ENCODE measurements at places on chromosomes 2 and 18.

DNA sequence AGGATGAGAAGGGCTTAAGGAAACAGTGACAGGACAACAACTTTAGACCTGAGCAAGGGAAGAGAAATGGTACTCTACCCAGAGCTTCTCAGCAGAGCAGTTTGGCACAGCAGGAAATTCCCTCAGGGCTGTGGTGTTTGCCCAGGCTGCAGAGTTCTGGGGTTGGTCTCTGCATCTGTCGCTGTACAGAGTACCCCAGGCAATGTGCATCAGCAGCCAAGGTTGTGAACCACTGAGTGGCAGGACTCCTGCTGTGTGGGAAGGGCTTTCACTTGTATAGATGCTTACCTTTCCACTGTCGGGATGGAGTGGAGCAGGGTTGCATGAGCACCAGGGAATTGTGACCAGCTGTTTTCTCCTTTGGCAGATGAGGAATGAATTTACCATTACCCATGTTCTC is 21.2 kb downstream of the STAMBP start:
- no peak for DNase-seq

- DNase-seq: no peak
These were observed 15.9 kb downstream of the GLI2 start for GRCh38 chr2:120751553-120751952.

- no peak for DNase-seq
These were observed 86.2 kb upstream of the GLS start for GRCh38 chr2:190794377-190794776.

GRCh38 chr2:63590626-63591408 is 2.1 kb downstream of the MDH1 start:
- no peak for DNase-seq

DNA sequence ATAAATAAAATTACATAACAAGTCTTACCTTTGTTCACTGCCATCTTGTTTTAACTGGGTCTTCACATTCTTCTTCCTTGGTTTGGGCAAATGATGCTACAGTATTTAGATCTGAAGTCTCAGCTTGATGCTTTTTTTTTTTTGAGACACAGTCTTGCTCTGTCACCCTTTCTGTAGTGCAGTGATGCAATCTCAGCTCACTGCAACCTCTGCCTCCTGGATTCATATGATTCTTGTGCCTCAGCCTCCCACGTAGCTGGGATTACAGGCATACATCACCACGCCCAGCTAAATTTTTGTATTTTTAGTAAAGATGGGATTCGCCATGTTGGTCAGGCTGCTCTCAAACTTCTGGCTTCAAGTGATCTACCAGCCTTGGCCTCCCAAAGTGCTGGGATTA is 53.2 kb upstream of the MAT2A start:
- no peak for DNase-seq

DNA sequence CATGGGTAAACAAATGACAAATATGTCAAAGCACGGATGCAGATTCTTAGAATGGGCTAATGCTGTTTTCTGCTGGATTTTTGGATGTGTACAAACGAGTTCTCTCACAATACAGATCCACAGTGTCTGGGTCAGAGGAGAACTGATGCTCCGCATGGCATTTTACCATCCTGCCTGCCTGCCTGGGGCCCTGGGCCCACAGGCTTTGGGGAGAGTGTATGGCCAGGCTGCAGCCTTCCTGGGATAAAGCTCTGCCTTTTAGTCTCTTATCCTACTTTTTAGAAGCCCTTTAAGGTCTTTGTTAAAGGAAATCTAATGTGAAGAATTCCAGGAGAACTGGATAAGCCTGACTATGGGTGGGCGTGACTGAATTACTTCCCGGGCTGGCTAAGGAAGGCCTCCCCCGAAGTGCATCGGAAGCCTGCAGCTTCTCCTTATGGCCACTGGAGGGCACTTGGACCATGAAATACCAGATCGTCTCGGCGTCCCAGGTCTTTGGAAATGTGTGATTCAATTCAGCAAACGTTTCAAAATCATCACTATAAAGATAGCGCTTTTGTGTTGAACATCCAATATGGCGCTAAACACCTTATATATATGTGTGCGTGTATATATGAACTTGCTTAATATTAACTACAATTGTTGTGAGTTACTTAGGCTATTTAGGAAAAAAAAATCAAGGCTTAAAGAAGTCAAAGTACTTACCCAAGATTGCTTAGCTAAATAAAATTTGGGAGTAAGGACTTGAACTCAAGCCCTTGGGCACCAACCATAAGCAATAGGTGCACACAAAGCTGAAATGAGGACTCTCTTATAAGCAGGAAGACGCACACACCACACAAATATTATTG is 15.2 kb upstream of the DNPEP start:
- peak; percentile 58 for DNase-seq

GRCh38 chr18:32576296-32576916 is 105.7 kb upstream of the GAREM1 start:
- no peak for DNase-seq

DNA sequence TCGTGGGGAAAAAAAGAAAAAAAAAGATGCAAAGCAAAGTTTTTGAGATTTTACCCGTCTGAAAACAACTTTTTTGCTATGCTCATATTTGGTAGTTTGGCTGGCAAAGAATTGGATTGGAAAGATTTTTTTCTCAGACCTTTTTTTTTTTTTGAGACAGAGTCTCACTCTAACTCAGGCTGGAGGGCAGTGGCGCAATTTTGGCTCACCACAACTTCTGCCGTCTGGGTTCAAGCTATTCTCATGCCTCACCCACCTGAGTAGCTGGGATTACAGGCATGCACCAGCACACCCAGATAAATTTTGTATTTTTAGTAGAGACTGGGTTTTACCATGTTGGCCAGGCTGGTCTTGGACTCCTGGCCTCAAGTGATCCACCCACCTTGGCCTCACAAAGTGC is 56.3 kb upstream of the TANC1 start:
- DNase-seq: no peak

DNA sequence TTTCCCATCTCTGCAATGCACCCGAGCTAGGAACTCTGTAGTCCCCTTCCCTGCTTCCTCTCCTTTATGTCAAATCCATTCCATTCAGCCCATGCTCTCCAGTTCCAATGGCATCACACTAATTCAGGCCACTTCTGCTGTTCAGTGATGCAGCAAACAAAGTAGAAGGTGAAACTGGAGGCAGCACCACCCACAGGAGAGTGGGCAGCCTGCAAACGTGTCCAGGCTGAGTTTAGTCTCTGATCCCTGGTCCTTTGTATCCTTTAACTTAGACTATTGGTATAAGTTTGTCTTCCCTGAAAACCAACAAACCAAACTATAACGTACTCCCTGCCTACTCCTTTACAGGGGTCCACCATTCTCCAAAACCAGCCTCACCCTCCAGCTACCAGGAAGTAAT is 14.7 kb upstream of the KCTD1 start:
- DNase-seq: no peak

- DNase-seq: no peak
These were observed 1693.4 kb upstream of the SLC39A10 start for GRCh38 chr2:193963472-193964119.

DNA sequence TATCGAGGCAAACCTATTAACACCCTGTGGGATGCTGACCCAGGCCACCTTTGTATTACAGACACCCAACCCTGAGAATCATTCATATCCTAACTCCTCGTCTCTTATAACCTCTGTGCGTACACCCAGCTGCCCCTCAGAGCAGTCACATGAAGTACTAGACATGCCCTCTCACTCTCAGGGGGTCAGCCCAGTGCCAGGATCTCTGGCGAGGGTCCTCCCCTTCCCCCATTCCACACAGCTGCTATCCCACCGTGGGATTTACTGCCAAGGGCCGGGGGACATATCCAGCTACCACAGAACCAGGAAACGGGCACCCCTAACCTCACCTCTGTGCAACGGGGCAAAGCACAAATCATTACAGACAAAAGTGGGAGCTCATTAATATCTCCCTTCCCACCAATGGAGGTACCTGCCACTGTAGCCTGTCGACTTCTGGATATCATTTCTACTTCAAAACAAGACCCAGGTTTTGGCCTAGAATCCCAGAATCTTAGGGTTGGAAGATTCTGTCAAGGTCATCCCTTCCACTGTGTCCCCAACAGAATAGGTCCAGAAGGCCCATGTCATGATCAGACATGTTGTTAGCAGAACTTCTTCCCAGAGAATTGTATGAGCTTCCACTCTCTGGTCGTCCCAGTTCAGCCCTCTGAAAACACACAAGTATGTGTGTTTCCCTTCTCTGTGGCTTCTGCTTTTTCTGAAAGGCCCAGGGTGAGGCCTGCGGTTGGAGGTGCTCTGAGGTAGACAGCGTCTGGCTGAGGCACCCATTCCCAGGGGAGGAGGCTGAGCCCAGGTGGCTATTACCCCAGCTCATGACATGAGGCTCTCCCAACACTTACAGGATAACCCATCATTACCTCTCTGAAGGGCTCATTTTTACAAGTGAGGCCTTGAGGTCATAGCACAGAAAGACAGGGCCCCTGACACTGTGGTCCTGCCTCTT is 1.7 kb downstream of the TMBIM1 start:
- no peak for DNase-seq

GRCh38 chr2:59425247-59425646 is 1128.2 kb downstream of the BCL11A start:
- no peak for DNase-seq

GRCh38 chr2:151032741-151033191 is 228.9 kb downstream of the RBM43 start:
- DNase-seq: no peak

DNA sequence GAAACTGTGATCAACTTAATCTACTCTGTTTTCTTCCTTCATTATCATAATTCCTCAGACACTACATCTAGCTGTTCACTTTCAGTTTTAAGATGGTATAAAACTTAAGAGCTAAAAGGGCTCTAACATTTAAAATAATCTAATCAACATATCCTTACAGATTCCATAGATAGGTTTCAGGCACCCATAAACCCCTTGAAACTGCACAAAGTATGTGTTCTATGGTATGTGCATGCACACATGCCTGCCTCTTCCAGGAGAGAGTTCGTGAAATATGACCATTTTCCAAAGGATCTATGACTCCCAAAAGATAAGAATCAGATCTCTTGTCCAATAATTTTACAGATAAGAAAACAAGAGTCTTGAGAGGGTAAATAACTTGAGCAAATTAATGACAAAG is 59.4 kb downstream of the CUL3 start:
- DNase-seq: no peak

DNA sequence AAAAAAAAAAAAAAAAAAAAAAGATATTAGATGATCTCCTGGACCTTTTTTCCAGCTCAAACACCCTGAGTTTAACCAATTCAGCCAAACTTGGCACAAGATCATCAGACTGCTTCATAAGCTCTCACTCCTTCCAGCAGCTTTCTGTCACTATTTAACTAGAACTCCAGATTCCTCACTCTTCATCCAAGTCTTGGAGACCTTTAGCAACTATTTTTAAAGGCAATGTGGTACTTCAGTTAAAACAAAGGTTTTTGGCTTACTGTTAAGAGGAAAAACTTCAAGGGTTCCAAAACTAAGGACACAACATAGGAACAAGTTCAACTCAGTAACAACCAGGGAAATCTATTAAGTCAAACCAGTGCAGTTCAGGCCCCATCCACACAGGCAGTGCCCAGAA is 23.2 kb downstream of the LAMA1 start:
- DNase-seq: no peak

DNA sequence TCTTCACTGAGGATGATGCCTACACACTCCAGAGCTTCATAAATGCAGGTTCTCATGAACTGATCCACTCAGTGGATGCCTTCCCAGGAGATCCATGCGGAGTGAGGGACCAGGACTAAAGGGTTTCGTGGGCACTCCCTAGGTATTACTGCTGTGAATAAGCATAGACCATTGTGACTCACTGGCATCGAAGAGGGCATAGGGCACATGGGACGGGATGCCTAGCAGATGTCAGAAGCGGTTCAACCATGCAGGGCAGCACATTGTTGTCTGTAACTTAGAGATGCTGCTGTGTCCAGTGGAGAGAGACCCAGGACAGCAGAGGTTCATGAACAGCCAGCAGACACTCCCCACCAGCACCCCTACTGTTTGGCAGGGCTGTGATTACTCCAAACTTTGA is 17.2 kb downstream of the GKN2 start:
- no peak for DNase-seq

DNA sequence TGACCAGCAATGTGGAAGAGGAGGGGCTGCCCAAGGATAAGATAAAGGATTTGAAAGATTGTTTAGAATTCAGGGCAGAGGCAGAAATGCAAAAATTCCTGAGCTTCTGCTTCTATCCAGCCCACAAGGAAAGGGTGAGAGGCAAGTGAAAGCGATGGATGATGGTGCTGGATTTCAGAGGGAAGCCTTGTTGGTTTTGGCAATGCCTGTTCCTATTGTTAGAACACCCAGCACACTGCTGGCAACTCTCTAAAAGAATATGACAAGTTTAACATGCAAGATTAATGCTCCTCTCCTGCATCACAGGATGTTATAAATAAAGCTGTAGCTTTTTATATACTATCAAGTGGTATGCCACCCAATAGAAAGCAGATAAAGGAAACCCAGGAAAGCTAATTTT is 92.6 kb downstream of the ZNF385B start:
- peak; percentile 2 for DNase-seq

Measured in right renal cortex interstitium (tissue), 3 donors.